Aorta (tissue), 5 donors: ENCODE measurements at places on chromosomes 3 and 15. TPM values are rescaled to one million over a fixed set of nuclear protein-coding genes. Genes with fewer than 3 reads are reported as not detected.

GRCh38 chr15:94080989-94081605 lies 150.3 kb upstream of the MCTP2 start:
- no peak for DNase-seq

DNA sequence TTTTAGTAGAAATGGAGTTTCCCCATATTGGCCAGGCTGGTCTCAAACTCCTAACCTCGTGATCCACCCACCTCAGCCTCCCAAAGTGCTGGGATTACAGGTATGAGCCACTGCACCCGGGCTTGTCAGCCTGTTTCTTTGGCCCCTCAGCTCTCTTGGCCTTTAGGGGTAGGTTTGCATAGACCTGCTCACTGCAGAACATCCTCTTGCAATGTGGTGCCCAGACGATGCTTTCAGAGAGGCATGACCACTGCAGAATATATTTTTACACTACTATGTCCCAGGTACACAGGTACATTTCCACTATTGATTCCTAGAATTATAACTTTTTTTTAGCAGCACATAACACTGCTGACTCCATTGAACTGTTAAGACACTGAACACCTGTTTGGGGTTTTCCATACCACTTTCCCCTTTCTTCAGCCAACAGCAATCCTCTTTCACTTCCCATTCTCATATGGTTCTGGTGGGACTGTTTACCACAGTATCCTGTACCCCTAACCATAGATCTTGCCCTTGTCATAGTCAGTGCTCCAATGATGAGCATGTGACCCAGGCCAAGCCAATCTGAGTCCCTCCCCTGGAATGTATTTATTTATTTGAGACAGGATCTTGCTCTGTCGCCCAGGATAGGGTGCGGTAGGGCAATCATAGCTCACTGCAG lies 21.1 kb downstream of the CCDC32 start:
- DNase-seq, result no peak

DNA sequence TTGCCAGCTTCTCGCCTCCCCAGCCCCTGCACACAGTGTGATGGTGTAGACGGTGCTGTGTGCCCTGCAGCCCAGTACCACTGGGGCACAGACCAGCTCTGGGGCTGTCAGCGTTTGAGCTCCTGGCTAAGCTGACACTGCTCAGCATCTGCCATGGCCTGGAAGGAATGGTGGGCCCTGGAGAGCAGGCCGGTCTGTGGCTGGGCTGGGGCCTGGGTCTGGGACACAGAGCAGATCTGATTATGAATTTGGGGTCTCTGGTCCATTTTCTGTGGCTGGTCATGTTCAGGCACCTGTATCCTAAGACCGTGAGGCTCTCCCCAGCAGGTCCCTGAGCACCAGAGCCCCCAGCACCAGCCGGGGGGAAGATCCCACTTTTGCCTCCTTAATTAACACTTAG lies 34.7 kb downstream of the HCN4 start:
- DNase-seq, result peak; percentile 42

DNA sequence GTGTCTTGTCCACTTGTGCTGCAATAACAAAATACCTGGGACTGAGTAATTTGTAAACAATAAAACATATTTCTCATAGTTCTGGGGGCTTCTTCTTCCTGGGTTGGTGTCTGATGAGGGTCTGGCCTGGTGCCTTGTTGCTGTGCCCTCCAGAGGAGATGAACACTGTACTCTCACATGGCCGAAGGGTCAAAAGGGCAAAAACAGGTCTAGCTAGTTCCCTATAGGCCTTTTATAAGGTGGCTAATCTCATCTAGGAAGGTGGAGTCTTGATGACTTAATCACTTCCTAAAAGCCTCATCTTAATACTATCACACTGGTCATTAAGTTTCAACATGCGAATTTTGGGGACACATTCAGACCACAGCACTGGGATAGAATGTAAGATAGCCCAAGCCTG lies 228.4 kb downstream of the TLE3 start:
- no peak for DNase-seq

- DNase-seq, result no peak
These were observed 860.1 kb downstream of the MCTP2 start for GRCh38 chr15:95091444-95091843.

GRCh38 chr3:41339758-41340157 lies 140.5 kb downstream of the CTNNB1 start:
- DNase-seq, result no peak

DNA sequence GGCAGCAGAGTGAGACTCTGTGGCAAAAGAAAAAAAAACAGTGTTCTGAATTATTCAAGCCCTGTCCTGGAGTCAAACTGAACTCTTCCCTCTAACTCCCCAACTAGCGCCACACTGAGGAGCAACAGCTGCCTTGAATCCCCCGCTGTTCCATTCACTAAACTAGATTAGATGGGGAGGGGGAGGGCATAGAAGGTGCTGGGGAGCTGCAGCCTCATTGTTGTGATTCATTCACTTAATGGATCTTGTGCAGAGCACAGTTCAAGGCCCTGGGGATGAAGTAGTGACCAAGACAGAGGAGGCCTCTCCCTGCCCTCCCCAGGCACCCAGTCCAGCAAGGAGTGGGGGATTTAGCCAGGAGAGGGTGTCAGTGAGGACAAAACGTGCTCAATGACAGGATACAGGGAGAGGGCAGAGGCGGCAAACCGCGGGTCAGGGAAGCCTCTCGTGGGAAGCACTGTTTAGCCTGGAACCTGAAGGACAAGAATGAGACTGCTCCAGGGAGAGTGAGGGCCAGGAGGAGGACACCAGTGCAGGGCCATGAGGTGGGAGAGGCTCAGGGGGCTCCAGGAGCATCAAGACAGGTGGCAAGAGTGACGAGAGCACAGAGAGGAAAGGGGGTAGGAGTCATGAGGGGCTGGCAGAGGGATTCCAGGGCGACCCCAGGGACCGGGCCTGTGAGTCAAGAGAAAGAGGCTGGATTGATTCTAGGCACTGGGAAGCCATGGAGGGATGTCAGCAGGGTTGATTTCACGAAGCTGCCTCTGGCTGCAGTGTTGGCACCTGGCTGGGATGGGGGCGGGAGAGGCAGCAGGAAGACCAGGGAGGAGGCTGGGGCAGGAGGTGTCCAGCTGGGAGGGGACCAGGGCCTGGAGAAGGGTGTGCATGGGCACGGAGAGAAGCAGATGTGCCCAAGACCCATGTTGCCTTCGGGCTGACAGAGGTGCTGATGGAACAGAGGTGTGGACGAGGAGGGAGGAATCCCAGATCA lies 31.4 kb downstream of the ALS2CL start:
- DNase-seq, result no peak

- no peak for DNase-seq
These were observed 14.3 kb downstream of the DYNC1LI1 start for GRCh38 chr3:32556332-32556731.

GRCh38 chr3:112813723-112814171 lies 32.9 kb downstream of the CD200R1L start:
- no peak for DNase-seq

DNA sequence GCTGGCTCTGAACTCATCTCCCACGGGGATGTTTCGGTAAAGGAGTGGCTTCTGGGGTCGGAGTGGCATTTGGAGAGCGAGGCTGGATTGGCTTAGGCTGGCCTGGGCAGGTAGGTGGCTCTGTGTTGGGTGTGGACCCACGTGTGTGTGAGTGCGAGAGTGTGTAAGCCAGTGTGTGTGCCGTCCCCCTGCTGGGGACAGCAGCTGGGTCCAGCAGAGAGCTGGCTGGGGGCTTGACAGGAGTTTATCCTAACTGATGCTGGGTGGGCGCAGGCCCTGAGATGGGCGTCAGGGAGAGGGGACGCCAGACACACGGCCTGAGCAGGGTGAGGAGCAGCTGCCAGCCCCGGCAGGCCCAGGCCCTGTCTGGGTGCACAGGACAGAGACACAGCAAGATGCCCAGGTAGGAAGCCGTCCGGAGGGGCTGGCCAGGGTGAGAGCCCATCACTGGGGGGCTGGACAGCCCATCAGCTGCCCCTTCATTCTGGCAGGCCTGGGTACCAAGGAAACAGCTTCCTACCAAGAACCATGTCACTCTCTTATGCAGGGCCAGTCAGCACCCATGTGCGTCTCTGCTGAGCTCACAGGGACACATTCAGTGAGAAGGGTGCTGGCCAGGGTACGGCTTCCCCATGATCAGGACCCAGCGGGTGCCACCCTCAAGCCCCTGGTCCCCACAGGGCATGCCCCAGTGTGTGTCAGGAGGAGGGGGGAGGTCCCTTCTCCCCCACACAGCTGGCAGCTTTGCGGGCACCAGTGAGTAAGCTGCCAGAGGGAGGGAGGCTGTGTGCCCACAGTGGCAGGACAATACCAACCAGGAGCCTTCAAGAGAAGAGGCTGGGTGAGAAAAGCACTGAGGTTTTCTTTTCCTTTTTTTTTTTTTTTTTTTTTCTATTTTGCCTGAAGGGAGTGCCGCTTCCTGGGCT lies 1.1 kb downstream of the PAK6 start:
- no peak for DNase-seq

- DNase-seq, result no peak
These were observed 353.9 kb upstream of the RARB start for GRCh38 chr3:25074149-25074548.

DNA sequence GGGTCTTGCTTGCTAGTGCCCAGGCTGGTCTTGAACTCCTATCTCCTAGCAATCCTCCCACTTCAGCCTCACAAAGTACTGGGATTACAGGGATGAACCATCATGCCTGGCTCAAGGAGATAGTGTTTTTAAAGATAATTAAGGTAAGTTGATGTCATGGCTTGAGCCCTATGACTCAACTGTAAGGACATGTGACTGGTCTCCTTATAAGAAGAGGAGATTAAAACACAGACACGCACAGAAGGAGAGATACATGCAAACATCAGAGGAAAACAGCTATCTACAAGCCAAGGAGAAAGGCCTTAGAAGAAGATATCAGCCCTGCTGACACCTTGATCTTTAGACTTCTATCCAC lies 220.4 kb upstream of the GADL1 start:
- no peak for DNase-seq

DNA sequence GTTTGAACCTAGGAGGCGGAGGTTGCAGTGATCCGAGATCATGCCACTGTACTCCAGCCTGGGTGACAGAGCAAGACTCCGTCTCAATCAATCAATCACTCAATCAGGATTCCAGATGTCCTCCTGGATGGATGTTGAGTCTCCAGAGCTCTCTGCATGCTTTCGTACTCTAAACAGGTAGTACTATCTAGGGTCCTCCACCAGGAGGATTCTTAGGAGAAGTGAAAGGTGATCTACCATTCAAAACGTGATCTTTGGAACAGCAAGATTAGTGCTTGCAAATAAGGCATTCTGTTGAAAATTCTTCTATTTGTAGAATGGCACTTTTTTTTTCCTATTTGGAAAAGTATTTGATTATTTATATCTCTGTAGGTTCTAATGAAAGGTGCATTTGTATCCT lies 34.3 kb downstream of the CNOT10 start:
- no peak for DNase-seq

DNA sequence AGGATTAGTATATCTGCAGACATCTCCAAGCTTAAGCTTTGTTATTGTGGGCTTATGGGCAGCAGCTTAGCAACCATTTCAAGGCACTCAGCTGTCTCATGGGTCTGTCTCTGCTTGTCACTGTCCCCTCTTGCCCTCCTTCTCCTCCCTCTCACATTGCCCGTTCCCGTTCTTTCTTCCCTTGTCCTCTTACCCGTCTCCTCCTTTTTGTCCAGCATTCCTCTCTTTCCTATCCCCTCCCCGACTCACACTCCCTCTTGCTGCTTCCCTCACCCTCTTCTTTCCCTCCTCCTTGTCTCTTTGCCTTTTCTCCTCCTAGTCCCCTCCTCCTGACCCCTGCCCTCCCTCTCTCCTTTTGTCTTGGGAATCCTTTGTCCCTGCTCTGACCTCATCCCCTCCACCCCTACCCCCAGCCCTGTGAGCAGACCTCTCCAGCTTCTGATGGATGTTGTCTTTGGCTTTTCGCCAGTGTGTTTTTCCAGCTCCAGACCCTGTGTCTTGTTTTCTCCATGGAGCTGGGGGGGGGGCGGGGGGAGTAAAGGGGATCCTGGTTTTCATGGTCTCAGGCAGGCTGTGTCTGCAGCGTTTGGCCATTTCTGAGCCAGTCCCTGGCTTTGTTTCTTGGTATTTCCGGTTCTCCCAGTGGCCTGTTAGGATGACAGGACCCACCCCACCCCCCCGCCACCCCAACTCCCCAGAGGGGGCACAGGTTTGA lies 47.9 kb upstream of the TRAK1 start:
- no peak for DNase-seq

- DNase-seq, result no peak
These were observed 491.0 kb downstream of the MECOM start for GRCh38 chr3:169172535-169172934.

- peak; percentile 45 for DNase-seq
These were observed 381.4 kb downstream of the NTRK3 start for GRCh38 chr15:87874896-87875711.

GRCh38 chr3:4614070-4614469 lies 120.9 kb downstream of the ITPR1 start:
- DNase-seq, result no peak

The DGKG gene
- 37.1 TPM for total RNA-seq

The SCN11A gene
- total RNA-seq, result 0.16 TPM

The RUBCN gene
- 38.2 TPM for total RNA-seq

The UMPS gene
- total RNA-seq, result 15.6 TPM

The OXTR gene
- 2.3 TPM for total RNA-seq

The SLC25A38 gene
- 18.6 TPM for total RNA-seq

The TCAIM gene
- 22.0 TPM for total RNA-seq
